ENCODE measurements at places on chromosomes 5 and 9.

DNA sequence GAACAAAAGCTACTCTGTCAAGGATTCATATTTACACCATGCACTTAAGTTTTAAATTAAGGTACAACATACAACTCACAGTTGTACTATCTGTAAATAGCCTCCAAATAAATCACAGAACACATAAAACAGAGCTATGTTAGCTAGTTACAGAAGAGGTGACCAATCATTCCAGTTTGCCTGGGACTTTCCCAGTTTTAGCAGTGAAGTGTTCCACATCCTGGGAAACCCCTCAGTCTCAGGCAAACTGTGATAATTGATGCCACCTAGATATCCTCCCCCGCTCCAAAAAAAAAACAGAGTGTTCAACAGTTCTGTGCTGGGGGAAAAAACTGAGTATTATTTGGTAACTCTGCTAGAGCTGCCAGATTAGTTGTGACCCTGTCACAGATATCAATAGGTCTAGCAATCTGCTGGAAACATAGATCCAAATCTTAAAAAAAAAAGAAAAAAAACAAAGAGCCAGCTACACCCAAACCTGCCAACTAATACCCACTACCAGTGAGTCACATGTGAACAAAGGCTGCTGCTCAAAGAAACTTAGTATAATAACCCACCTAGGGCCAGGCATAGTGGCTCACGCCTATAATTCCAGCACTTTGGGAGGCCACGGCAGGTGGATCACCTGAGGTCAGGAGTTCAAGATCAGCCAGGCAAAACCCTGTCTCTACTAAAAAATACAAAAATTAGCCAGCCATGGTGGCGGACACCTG lies 5.7 kb downstream of the TBCA start:
- DNase-seq, result peak; percentile 30

DNA sequence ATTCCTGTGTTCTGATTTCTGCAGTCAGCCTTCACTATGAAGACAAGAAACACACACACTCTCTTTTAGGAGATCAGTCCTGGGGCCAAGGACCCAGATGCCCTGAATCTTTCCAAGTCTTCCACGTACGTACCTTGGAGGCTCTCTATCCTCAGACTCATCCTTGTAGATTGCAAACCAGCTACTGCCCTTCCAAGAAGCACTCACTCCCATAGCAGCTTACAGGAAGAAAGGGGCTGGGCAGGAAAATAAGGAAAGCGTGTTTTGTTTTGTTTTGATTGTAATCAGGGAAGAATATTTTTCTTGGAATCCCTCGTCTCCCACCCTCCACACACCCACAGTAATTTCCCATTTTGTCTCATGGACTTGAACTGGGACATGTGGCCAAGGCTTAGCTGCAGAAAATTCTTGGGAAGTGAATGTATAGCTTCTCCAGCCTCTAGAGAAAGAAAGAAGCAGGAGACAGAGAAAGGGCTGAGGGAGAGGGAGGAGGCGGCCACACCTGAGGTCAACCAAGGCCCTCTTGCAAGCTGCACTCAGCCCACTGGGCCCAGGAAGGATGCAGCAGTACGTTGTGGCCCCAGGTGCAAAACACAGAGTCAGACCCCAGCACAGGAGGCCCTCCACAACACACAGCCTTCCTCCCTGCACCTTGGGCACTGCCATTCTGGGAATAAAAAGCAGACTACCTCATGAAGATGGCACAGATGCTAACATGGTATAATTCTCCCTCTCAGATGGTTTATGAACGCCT lies 29.9 kb downstream of the IRX2 start:
- DNase-seq, result no peak

DNA sequence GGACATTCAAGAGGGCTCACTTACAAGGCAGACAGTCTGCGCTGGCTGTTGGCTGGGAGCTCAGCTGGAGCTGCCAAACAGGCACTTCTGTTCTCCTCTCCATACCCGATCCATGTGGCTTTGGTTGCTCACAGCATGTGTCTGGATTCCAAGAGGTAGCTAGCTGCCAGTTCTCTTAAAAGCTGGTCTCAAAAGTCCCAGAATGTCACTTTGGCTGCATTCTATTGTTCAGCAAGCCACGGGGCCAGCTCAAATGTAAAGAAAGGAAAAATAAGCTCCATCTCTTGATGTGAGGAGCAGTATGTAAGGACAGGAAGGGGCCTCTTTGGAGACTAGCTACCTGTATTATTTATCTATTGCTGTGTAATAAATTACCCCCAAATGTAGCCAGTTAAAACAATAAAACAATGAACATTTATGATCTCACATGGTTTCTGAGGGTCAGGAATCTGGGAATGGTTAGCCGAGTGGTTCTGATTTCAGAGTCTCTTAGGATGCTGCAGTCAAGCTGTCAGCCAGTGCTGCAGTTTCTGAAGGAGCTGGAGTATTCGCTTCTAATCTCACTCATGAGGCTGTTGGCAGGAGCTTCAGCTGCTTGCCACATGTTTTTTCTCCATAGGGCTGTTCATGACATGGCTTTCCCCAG lies 112.7 kb upstream of the CLINT1 start:
- DNase-seq, result no peak

- no peak for DNase-seq
Measured at GRCh38 chr9:132630116-132630515, 39.7 kb downstream of the DDX31 start.

DNA sequence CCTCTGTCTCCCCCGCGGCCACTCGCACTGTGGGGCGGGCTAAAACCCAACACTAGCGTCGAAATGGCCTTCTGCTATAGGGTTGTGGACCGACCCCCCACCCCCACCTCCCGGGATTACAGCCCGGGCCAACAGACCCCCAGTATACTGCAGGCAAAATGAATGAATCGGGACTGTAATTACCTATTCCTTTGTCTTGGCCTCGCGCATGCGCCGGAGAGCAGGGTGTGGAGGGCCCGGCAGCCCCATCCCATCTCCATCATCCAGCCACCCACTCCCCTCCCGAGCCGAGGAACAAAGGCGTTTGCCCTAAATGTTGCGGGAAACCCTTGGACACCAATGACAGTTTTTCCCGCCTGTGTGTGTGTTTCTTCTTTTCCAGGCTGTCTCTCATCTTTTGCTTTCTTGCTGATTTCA lies 1.6 kb downstream of the BASP1 start:
- DNase-seq, result no peak

GRCh38 chr5:16740066-16740810 lies 123.4 kb upstream of the RETREG1 start:
- no peak for DNase-seq

- DNase-seq, result no peak
Measured at GRCh38 chr9:13791816-13792215, 512.3 kb upstream of the MPDZ start.

GRCh38 chr9:81032030-81032572 lies 657.2 kb downstream of the TLE1 start:
- no peak for DNase-seq

DNA sequence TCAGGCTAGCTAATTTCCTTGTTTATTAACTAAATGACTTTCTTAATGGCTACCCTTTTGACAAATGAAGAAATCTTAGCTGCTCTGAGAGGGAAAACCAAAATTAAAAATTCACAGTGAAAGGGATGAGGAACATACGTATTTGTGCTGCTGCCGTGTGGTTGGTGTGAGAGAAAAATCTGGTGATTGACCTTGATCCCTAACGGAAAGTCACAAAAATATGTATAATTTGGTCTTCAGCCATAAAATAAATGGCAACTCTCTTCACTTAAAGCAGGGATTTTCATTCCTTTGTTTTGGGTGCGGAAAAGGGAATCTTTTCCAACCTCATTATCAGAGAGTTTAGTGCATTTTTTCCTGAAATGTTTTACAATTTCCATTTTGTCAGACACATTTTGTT lies 40.4 kb downstream of the PAM start:
- DNase-seq, result no peak

DNA sequence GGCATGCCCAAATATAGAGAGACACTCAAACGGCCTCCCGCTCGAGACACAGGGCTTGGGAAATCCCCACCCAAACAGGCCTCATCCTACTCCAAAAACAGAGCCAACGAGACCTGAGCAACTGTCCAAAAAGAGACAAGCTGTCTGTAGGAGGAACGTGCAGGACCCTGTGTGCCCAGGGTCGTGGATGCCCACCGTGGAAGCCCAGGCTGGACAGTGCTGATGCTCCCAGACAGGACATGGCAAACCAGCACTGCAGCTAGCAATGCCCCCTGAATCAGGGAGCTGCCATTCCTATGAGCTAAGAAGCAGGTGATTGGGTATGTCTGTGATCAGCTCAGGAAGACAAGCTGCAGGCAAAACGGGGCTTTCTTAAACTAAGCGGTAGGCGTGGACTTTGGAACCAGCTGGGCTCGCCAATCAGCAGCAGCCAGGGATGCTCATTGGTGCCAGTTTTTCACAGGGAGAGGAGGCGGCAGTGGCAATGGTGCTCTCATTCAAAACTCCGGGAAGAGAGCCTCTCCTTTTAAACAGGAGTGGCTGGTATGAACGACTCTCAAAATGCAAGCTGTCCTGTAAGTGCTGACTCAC lies 113.1 kb upstream of the IRX2 start:
- DNase-seq, result no peak

GRCh38 chr9:75930190-75930589 lies 39.7 kb downstream of the PCSK5 start:
- no peak for DNase-seq

GRCh38 chr9:137295238-137295811 lies 6.7 kb downstream of the NRARP start:
- peak; percentile 60 for DNase-seq

GRCh38 chr5:138282920-138283742 lies 8.7 kb upstream of the GFRA3 start:
- DNase-seq, result peak; percentile 15

DNA sequence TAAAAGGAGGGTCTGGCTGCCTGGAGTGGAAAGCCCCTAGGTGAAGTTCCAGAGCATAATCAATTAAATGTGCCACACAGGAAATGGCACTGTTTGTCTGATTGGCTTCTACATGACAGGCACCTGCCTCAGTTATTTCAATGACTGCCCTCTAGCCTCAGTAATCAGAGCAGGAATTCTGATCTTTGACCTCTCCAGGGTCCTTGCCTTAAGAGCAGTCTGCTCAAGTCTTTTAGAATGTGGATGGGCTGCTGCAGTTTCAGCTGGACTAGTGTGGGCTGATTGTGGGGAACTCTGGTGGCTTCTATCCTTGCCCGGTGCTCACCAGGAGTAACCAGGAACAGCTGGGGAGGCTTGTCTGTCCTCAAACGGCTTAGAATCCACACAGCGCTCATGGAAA lies 98.9 kb downstream of the LIX1 start:
- DNase-seq, result no peak

GRCh38 chr9:75669721-75670120 lies 220.8 kb upstream of the PCSK5 start:
- no peak for DNase-seq

- DNase-seq, result no peak
Measured at GRCh38 chr5:139657363-139658321, 9.5 kb downstream of the CXXC5 start.

DNA sequence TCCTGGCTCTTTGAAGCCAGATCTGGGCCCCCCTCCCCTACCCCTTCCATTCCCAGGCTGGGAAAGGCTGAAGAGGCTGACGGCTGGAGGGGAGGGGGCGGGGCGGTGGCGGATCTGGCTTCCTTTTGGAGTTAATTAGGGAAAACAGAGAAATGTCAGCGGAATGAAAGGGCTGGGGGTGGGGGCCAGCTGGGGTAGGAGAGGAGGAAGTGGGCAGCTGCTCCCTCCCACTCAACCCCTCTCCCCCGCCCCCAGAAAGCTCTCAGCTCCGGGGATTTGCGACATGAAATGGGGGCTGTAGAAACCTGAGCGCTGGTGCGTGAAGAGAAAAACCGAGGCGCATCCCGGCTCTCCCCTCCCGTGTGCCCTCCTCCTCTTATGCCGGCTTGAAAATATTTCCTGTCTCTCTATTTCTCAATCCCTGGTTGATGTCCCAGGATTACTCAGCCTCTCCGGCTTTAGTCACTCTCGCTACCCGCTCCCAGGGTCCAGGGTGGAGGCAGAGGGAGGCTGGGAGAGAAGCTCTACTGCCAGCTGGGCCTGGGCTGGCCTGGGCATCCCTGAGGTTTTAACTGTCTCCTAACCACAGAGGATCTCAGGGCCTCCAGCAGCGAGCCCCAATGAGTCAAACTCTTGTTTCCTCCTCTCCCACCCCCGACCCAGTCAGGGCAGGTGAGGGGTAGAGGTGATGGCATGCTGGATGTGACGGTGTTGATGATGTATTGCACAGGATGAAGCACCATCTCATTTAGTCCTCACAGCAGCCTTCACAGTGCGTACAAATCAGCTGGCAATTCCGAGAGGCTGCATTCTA lies 20.1 kb downstream of the PCDHGC5 start:
- DNase-seq, result peak; percentile 80

- DNase-seq, result peak; percentile 25
Measured at GRCh38 chr9:90637626-90638025, 5.0 kb downstream of the DIRAS2 start.

GRCh38 chr5:42490831-42491230 lies 67.6 kb downstream of the GHR start:
- DNase-seq, result no peak

DNA sequence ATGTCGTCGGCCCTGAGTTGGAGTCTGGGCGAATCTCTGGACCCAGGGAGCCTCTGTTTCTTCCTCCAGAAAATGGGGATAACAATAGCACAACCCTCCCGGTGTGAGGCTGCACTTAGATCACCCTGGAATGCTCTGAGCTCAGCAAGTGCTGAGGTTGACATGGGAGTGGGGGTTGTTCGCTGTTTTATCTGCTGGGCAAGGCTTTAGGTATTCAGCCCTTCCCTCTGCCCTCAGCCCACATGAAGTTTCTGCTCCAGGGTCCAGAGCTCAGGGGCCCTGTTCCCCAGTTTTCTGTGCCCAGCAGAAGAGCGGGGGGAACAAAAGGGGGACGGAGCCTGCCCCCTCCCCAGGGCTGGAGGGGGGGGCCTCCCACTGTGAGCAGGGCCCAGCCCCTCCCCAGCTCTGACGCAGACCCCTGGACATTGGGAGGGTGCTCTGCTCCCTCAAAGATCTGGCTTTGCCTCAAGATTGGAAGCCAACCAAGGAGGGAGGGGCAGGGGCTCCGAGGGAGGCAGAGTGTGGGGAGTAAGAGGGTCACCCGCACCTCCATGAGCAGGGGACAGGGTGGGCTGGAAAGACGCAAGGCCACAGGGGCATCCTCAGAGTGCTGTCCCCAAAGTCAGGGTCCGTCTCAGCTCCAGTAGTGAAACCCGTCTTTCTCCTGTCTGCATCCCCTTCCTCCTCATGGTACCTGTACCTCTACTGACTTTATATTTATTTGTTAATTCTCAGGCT lies 215.6 kb downstream of the C9orf50 start:
- no peak for DNase-seq

DNA sequence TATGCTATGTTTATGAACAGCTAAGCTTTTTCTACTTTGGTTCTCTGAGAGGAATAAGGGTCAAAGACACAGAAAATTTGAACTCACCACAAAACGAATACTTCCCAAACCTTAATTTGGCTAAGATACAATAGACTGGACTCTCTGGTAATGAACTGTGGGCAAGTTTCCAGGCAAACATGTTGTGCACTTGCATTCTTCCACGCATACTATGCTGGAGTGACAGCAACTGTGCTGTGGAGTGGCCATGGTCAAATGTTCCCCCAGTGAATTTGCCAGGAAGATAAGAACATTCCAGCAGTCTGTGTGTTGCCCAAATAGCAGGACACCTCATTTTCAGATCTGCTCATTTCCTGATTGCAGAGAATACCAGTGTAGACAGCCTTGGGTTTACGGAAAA lies 275.3 kb upstream of the IL12B start:
- no peak for DNase-seq

All from suppressor macrophage treated with lipopolysaccharide for 4 hours (primary cell).